Sigmoid colon (tissue), 7 donors: ENCODE measurements at places on chromosomes 5 and 9.

GRCh38 chr5:11903614-11904264, 507 bp downstream of the CTNND2 start:
- no peak for DNase-seq

GRCh38 chr9:88013607-88014006, 39.3 kb upstream of the CDK20 start:
- no peak for DNase-seq

GRCh38 chr5:175223291-175223690, 220.7 kb downstream of the DRD1 start:
- DNase-seq: no peak

DNA sequence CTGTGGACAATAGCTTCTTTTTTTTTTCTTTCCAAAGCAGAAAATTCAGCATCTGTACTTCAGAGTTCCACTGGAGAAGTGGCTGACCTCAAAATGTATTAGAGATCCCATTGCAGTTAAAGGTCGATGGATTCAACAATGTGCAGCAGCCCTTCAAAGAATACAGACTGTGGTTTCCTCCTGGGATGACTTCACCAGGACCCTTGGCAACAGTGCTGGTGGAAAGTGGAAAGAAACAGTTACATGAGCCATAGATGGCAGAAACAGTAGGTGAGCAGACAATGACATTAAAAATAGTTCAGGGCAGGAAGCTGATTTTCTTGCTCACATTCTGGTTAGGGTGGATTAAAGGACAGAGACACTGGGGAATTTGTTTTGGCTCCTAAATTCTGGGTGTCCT, 62.4 kb downstream of the SLC28A3 start:
- DNase-seq: no peak

GRCh38 chr9:8268881-8269280, 469.3 kb upstream of the DMAC1 start:
- no peak for DNase-seq

DNA sequence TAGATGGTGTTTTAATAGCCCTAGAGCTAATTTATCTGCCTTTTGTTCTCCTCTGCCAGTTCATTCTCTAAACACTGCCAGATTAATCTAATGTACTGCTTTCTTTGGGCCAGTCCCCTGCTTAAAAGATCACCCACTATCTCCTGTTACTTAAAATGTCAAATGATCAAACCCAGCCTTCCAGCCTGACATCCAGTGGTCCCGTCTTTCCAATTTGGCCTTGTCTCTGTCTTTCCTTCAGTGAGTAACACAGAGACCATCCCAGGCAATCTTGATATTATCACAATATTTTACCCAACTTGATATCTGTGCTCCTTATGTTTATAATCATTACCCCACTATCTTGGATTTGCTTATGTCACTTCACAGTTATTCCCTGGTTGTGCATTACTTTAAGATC, 12.0 kb downstream of the PRR16 start:
- no peak for DNase-seq

DNA sequence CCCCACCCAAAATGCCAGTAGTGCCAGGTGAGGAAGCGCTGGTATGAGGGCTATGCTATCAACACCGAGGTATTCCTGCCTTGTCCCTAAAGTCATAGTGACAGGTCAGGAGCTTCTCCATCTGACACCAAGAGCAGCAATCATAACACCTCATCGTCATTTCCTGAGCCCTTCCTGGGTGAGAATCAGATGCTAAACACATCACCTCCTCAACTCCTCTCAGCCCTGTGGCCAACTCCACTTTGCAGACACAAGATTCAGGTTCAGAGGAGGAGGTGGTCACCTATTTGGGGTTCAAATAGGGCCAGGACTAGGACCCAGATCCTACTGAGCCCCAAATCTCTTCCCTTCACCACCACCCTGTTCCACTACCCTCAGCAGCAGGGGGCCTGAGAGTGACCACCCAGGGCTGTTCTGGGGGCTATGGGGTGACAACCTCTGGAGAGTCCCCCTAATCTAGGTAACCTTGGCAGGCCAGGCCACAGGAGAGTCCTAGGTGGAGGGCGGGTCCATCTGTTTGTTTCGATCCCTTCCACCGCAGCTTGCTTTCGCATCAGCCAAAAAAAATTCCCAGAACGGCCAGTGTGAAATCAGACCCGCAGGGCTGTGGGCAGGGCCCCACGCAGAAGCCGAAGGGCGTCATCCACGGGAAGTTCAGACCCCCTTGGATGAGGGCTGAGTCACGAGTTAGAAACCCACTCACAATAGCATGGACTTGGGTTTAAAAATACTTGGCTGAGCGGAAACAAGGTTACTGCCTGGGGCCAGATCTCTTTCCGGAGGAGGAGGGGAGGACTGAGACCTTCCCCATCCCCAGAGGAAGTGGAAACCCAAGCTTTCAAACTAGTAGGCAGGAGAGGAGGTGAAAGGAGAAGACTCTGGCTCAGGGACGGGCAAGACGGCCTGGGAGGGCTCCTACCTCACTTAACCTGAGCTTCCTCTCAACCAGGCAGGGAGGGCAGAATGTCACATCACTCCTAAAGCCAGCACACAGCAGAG, 8.7 kb downstream of the STK10 start:
- DNase-seq: no peak

GRCh38 chr9:2616692-2617377, 4.8 kb upstream of the VLDLR start:
- DNase-seq: no peak

- no peak for DNase-seq
Observed at GRCh38 chr5:135395451-135395850, 3.6 kb downstream of the MACROH2A1 start.

DNA sequence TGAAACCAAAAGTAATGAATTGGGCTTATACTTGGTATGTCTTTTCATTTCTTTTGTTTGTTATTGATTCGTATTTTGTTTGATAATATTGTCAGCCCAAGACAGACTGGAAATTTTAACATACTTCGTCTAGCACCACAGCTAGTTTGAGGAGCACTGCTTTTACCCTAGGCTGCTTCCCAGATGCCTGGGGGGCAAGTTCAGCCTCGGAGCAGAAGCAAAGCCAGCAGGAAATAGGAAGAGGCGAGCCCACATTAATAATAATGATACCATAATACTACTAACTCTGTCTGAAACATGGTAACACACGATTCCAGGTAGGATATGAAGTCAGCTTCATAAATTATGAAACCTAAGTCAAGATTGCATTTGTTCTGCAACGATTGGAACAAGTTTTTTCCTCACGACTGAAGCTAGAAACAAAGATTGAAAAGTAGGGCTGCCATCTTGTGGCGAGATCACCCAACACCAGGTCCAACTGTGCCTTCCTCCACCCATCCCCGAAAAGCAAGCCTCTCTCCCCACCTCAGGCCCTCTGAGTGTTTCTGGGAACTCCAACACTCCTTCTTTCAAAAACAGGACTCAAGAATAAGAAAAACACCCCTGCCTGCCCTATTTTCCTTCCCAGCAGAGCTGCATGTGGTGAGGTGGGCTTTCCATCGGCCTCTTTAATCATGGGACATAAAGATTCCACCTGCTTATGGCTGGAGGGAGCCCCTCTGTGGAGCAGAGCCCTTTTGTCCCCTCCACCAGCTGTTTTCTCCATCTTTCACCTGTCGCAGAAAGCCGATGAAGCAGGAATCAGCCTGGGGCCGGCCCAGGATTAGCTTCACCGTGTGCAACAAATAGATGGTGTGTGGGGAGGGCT, 236.4 kb downstream of the CAAP1 start:
- DNase-seq: no peak

DNA sequence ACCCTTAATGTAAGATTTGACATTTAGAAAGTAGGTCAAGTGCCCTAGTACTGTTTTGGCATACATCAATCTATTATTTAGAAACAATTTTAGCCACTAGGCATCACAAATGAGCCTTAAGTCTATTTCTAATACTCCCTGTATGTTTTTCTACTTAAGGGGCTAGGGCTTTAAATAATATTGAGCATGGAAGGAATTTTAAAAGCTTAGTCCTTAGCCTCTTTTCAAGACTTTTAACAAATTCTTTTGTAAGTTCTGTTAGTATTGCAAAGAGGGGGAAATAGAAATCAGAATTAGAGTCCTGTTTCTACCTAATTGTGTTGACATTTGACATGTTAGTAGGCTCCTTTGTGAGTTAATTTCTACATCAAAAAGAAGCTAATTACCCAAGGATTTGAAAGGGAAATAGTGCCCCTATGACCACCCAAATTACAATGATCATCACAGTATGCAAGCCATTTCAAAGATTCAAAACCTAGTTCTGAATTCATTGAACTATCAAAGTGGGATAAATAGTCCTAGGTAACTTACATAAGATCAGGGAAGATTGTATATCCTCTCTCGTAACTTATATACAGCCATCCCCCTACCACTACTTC, 647.8 kb upstream of the ACO1 start:
- no peak for DNase-seq

GRCh38 chr5:149796030-149796429, 65.9 kb downstream of the PPARGC1B start:
- DNase-seq: no peak

DNA sequence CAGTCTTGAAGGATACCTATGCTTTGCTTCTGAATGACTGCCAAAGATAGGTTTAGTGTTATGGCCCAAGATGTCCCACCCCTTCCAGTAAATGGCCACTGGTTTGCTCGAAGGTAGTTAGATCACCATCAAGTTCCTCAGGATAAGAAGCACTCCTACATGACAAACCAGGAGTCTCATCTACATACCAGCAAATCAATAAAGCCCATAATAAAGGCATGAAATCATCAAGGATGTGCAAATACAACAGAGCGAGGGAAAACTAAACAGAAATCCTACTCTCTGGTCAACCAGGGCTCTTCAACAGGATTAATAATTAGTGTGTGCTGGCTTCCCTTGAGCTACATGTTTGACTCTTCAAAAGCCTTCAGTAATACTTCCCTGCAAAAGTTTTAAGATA, 141.0 kb downstream of the LHFPL2 start:
- DNase-seq: no peak

GRCh38 chr9:135039916-135040645, 47.4 kb upstream of the OLFM1 start:
- DNase-seq: peak; percentile 27

GRCh38 chr9:136233868-136234267, 11.7 kb downstream of the QSOX2 start:
- no peak for DNase-seq

DNA sequence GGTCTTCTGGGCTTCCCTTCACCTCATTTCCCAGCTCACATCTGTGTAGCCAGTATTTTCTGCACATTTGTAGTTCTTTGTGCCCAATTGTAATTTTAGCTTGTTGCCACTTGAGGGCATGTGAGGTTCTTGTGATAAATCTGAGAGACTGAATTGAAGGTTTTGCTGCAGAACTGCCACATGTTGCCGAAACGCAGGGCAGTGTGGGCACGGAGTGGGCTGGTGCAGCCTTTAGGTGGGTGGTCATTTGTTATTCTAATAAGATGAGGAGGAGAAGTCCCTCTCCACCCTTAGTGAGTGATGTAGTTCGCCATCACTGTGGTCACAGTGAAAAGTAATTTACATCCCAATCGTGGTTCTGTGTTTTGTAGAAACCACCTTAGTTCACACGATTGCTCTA, 21.2 kb downstream of the OTULIN start:
- no peak for DNase-seq

GRCh38 chr5:33936004-33936380, 194 bp upstream of the RXFP3 start:
- no peak for DNase-seq

- DNase-seq: peak; percentile 89
Observed at GRCh38 chr9:115013998-115014397, 83.6 kb upstream of the TNFSF8 start.

DNA sequence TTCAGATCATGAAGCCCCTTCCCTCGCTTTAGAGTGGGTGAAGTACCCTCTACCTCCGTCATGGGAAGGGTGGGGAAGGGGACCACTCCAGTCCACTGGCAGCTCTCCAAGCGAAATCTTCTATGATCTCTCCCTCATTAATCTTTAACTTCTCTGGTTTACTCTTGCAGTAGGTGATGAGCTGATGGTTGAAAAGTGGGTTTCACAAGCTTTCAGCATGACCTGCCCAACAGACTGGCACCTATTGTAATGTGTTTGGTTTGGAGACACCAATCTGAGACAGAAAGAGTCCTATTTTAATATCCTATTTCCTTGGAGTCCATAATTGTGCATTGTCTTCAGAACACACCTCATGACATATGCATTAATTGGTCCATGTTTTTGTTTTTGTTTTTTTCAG, 70.8 kb upstream of the TGFBR1 start:
- no peak for DNase-seq

DNA sequence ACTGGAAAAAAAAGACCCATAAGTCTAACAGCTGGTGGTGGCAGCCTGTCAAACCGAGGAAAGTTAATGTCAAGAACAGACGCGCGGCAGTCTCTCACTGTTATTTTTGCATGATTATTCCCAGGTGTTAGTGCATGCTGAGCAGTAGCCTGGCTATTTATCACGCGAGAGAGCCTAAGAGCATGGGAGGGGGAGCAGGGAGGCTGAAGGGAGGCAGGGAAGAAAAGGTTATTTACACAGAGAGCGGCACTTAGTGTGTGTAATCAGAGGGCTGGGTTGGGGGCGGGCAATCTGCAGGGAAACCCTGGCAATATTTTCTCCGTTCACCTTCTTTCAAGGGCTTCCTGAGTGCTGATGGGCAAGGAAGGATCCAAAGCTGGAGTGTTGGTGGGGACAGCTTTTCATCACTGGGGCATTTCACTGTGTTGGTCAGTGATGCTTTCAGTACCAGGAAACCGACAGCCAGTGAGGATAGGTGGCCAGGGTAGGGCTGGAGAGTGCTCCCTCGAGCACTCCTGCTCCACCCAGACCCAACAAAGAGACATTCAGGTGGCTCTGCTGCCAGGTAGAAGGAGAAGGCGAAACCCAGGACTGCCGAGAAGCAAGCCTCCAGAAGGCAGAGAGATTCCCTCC, 39.6 kb downstream of the ZNF608 start:
- DNase-seq: no peak

- no peak for DNase-seq
Observed at GRCh38 chr5:149093625-149094024, 30.8 kb upstream of the SH3TC2 start.

DNA sequence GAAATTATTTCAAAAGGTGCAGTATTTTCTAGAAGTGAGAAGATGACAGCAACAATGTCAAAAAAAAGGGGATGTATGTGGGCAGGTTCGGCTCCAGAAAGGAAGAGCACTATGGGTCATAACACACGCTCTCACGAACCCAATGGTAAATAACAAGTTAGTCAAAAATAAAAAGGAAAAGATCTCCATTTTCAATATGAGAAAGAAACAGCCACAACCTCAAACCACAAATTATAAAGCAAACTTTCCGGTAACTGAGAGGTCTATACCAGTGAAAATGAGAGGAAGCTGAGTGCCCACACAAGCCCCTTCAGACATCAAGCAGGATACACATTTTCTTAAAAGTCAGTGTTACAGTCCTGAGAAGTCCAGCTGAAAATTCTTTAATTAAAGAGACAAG, 398.5 kb upstream of the RPS23 start:
- DNase-seq: no peak

GRCh38 chr9:88645879-88646199, 110.9 kb downstream of the NXNL2 start:
- no peak for DNase-seq
